ENCODE measurements at places on chromosomes 2 and 18.

DNA sequence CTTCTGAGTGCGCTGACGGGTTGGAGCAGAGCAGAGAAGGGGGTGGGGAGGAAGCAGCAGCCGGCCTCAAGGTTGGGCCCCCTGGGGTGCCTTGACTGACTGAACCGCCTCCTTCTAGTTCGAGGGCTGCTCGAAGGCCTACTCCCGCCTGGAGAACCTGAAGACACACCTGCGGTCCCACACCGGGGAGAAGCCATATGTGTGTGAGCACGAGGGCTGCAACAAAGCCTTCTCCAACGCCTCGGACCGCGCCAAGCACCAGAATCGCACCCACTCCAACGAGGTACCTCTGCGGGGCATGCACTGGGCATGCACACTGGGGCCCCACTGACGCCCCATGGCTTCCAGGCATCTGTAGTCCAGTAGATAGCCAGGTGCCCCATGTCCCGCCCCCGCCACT, 246.9 kb downstream of the GLI2 start:
- DNase-seq = no peak

GRCh38 chr2:63792530-63792929, 49.2 kb upstream of the UGP2 start:
- DNase-seq = peak; percentile 47

DNA sequence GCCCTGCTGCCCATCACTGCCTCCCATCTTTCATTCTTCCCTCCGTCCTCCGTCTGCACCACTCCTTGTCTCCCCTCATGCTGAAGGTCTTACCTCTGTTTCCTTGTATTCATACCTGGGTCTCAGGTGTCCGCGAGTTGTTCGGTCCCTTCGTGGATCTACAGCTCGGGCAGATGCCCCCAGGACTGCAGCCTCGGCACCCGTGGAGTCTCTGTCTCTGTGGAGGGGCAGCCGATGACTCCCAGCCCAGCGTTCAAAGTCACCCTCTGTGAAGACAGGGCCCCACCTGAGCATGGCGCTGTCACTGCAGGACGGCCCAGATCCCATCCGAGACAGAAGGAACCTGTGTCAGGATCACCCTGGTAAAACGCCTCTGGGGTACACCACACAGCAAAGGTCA, 480.0 kb upstream of the SALL3 start:
- DNase-seq = no peak

- no peak for DNase-seq
Measured at GRCh38 chr2:28980368-28981015, 606 bp upstream of the TOGARAM2 start.

- DNase-seq = no peak
Measured at GRCh38 chr18:27109451-27109850, 75.7 kb downstream of the CHST9 start.

All from GM04503 (cell line).